ENCODE measurements at places on chromosomes 6 and 20. TPM values are rescaled to one million over a fixed set of nuclear protein-coding genes. Genes with fewer than 3 reads are reported as not detected.

DNA sequence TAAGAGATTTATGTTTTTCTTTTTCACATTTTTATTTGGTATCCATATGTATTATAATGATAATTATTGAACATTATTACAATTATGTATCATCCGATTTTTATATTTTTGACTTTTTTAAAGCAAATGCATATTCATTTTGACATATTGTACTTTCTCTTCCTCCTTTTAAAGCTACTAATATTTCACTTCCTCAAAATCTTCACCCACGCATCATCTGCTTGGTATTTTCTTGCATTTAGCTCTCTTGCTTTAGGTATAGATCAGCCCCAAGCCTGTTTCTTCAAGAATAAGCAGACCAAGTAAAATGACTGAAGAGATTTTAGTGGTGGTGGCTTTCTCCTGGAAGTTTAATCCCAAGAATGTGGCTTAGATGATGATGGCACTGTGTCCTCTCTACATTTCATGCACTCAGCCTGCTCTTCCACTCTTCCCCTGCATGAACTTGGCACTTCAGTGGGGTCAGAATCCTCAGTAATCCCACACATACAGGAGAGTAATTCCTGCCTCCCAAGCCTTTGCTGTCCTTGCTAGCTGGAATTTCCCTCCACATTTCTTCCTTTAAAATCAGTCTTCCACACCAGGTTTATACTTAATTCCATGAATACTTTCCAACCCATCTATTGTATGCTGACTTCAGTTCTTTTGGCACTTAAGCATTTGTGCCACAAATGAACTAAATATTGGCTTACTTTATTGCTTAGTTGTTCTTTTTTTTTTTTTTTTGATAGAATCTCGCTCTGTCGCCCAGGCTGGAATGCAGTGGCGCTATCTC, 8.2 kb downstream of the NCOA7 start:
- no peak for DNase-seq

GRCh38 chr20:17377231-17377630, 150.4 kb downstream of the PCSK2 start:
- no peak for DNase-seq

DNA sequence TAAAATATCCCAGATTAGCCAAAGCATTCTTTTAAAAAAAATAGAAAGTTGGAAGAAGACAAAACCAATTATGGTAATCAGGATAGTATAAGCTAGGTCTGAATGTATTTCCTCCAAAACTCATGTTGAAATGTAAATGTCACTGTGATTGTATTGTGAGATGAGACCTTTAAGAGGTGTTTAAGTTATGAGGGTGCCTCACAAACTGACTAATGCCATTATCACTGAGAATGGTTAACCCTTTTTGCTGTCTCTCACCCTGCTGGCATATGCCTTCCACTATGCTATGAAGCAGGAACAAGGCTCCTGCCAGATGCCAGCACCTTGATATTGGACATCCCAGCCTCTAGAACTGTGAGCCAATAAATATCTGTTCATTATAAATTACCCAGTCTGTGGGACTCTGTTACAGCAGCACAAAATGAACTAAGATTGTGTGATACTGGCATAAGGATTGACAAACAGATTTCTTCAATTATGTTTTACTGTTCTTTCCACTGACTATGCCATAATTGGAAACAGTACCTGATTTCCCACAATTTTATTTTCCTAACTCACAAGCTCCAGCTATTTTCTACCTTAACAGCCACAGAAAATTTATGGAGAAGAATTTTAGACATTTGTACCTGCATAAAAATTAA, 63.8 kb downstream of the IBTK start:
- no peak for DNase-seq

DNA sequence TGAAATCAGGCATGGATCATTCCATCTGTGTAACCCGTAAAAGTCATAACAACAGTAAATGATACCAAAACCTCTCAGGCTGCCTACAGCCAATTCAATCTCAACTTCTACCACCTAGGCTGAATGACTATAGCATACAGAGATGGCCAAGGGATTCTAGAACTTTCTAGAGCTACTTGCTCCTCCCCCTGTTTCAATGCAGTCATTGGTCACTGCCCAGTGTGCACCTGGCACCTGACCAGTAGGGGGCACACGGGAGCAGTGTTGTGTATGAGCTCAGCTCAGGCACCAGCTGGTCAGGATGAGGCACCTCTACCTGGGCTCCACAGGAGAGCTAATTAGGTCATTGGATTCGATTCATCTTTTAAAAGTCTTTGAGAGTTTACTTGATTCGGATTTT, 86.2 kb downstream of the PLEKHG1 start:
- DNase-seq, result peak; percentile 48

- DNase-seq, result no peak
Observed at GRCh38 chr20:13874394-13875157, 89.7 kb downstream of the NDUFAF5 start.

- peak; percentile 88 for DNase-seq
Observed at GRCh38 chr20:44747166-44748004, 1.7 kb downstream of the KCNK15 start.

DNA sequence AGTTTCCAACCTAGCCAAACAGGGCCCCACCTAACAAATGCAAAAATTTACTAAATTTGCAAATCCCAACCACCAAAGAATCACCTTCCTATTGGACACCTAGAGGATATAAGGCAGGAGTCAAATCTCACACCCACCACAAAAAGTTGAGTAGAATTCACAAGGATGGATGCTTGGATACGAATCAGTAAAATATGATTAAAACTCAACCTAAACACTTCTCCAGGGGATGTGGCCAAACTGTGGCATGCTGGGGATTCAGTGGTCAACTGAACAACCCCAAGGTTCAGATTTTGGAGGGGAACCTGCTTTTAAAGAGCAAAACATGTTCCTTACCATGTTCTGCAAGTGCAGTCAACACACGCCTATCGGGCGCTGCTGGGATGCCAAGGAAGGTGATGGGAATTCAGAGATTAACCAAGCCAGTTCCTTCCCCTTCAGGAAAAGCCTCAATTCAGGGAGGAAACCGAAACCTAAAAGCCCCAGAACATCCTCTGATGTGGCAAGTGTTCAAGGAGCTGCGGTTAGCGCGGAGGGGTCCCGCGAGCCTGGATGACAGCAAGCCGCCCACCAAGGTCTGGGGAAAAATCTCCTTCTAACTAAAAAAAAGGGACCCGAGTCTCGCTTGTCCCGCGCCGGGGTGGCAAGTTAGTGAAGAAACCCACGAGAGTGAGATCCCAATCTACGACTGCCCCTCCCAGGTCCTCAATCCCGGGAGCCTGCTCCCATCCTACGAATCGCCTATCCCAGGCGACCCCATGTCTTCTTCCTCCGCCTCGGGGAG, 902 bp downstream of the SAMHD1 start:
- DNase-seq, result peak; percentile 36

DNA sequence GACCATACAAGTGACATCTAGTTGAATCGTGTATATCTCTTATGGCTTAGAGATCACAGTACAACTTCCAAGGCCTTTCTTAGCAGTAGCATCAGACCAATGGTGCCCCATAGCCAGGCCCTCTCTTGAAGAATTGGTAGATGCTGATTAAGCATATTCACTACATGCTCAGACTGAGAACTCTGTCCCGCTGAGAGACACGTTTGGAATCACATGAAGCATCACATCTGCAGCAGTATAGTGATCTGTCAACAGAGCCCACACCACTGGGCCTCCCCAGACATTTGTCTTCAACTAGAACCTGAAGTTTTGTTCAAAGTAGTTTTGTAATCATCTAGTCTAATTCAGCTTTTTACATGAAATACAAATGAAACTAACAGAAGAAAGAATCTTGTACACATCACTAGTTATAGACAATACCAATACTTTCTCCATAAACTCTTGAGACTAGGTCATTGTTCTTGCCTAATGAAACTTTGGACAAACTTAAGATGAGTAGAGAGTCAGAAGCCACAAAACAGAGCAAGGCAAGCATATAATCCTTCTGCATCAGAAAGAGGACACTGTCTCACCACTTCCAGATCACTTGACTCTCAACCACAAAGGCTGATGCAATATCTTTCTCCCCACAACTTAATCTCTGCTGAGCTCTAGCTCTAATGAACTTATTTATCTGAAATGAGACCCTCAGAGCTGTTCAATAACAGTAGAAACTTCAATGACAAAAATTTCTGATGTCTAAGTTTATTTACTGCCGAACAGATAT, 182.7 kb downstream of the TBX18 start:
- DNase-seq, result peak; percentile 88

GRCh38 chr6:106249658-106250057, 75.9 kb downstream of the ATG5 start:
- no peak for DNase-seq

DNA sequence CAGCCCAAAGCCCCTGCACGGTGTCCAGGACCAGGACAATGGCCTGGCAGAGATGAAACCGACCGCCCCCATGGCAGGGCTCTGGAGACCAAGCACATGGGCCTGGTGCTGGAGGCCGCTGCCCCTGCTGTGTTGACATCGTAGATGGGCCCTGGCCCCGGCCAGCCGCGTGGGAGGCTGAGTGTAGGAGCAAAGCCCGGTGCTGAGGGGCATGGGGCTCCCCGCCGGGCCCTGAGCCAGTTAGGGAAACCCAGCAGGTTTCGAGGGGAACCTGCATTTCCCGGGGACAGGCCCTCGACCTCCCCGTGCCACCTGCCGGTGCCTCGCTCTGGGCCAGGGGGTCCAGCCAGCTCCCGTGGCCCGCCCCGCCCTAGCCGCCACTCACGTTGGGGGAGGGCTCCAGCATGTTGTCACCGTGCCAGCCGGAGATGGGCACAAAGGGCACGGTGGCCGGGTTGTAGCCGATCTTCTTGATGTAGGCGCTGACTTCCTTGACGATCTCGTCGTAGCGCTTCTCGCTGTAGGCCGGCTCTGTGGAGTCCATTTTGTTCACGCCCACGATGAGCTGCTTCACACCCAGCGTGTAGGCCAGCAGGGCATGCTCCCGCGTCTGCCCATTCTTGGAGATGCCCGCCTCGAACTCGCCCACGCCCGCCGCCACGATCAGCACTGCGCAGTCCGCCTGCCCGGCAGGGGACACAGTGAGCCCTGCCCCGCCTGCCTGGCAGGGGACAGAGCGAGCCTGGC, 4.3 kb downstream of the EEF1A2 start:
- DNase-seq, result no peak

GRCh38 chr20:750801-751200, 17.5 kb downstream of the SLC52A3 start:
- DNase-seq, result peak; percentile 48

GRCh38 chr6:163457637-163458561, 43.4 kb downstream of the QKI start:
- DNase-seq, result no peak

DNA sequence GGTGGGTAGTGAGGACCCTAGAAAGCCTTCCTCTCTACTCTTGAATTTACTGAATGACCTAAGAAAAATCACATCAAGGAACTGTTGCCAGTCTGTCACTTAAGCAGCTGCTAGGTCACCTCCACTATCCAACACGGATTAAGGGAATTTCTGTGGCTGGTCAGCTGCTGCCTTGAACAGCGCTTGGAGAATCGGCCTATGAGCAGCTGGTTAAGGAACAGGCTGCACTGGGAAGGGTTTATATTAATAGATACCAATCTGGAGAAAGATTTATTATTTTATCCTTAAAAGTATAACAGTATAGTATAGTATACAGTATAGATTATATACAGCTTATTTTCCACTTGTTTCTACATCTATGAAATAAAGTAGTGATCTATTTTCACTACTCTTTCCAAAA, 6.5 kb downstream of the PTPRK start:
- DNase-seq, result no peak

DNAH8 gene
- total RNA-seq, result not detected

GRCh38 chr20:13243826-13244376, 22.8 kb downstream of the ISM1 start:
- DNase-seq, result no peak

- DNase-seq, result no peak
Observed at GRCh38 chr6:15313367-15313766, 67.5 kb downstream of the JARID2 start.

WFDC5 gene
- total RNA-seq, result not detected

DNA sequence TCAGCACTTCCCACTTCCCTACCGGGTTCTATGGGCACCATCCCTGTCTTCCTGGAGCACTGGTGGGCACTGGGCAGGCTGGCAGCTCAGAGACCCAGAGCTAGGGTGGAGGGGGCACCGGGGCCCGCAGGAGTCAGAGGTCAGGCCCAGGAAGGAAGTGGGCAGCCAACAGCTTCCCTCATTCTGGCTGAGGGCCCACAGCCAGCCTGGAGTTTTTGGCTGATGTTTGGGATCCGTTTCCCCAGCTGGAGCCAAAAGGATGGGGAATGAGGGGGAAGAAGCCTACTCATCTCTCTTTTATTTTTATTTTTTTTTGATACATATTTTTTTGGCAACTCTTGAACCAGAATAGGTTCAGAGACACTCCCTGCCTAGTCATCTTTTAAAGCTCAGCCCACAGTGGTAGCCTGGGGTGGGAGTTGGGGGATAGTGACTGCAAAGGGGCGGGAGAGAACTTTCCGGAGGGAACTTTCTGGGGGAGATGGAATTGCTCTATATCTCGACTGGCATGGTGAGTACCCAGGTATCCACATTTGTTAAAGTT, 54.2 kb upstream of the MLN start:
- no peak for DNase-seq

DNA sequence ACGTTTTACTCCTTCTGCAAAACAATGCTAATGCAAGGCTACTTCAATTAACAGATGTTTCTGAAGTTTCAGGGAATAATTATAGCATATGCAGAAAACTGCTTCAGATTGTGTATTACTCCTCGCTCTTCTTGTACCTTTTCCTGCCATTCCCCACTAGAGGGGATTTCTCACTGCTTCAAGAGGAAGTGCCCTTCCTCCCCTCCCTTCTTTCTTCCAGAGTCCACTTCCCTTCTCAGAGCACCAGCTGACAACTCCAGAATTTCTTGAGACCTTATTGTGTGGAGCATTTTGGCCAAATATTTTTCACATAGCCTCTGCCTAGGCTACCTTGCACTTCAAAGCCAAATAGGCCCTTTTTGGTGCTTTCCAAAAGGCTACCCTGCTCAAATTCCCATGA, 12.7 kb upstream of the MCUR1 start:
- no peak for DNase-seq

SLC35A1 gene
- total RNA-seq, result 19.8 TPM

GRCh38 chr6:29593199-29593855, 8.4 kb downstream of the OR2H2 start:
- DNase-seq, result no peak

PTK6 gene
- total RNA-seq, result 0.19 TPM

PTPRK gene
- total RNA-seq, result 36.5 TPM

GRCh38 chr6:44010411-44011349, 116.6 kb downstream of the MRPL14 start:
- peak; percentile 30 for DNase-seq

BPIFB2 gene
- total RNA-seq, result not detected

GRCh38 chr6:9938801-9939200, 476.1 kb downstream of the TFAP2A start:
- peak; percentile 96 for DNase-seq

GRCh38 chr20:59835057-59835447, 98.4 kb downstream of the SYCP2 start:
- DNase-seq, result no peak

EIF6 gene
- total RNA-seq, result 154 TPM

GRCh38 chr20:56247954-56248782, at the start of gene MC3R:
TSS of gene MC3R (plus strand) at chr20:56248732. CDS start at chr20:56248844, 112 bp downstream.
- peak; percentile 76 for DNase-seq

- no peak for DNase-seq
Observed at GRCh38 chr6:19349429-19349828, 487.7 kb upstream of the ID4 start.
